ENCODE measurements at places on chromosomes 5 and 9.

DNA sequence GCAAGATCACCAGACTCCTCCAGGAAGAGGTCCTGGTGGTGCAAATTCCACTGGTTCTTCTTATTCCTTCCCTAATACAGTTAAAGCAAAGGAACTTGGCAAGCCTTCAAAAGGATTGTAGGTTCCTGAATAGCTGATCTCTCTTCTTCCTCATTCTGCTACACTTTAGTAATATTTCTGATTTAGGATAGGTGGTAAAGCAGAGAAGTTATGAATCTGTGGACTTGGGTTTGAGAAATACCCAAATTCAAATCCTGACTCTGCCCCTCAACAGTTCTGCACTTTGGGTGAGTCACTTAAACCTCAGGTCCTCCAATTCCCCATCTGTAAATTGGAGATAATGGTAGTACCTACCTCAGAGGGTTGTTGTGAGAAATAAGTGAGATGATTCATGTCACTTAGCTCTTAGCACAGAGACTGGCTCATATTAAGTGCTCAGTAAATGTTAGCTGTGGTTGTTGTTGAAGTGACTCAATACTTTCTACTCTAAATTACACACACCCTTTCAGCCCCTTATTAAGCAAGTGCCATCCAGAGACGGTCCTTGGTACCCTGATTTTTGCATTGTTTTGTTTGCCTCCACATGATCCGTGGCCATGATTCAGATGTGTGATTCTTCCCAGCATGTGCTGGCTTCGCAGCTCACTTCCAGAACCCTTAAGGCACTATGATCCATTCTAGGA is 5.2 kb downstream of the SH3RF2 start:
- DNase-seq: peak; percentile 42

DNA sequence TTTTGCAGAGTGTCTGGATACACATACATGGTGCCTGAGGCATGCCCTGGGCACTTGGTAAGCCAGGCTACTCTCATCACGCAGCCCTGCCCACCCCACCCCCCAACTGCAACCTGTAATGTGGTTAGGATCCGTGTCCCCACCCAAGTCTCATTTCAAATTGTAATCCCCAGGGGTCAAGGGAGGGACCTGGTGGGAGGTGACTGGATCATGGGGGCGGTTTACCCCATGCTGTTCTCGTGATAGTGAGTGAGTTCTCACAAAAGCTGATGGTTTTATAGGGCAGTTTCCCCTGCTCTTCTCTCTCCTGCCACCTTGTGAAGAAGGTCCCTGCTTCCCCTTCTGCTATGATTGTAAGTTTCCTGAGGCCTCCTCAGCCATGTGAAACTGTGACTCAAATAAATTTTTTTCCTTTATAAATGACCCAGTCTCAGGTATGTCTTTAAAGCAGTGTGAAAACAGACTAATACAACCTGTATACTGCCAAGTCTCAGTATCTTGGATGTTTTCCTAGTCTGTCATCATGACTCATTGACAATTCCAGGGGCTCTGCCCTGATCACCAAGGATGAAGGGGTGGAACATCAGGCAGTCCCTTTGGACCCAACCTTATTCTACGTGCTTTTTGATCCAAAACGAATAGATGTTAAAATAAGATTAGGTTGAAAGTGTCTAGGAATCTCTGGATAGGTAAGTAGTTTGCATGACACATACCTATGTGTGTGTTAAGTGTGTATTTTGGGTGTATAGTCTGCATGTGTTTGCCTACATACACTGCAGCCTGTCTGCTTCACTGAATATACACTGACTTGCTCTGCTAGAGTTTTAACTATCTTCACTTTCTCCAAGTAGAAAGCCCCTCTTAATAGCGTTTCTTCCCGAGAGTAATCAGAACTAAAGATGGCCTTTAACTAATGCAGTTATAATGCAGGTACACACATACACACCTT is 293.8 kb downstream of the SLIT3 start:
- DNase-seq: peak; percentile 62

DNA sequence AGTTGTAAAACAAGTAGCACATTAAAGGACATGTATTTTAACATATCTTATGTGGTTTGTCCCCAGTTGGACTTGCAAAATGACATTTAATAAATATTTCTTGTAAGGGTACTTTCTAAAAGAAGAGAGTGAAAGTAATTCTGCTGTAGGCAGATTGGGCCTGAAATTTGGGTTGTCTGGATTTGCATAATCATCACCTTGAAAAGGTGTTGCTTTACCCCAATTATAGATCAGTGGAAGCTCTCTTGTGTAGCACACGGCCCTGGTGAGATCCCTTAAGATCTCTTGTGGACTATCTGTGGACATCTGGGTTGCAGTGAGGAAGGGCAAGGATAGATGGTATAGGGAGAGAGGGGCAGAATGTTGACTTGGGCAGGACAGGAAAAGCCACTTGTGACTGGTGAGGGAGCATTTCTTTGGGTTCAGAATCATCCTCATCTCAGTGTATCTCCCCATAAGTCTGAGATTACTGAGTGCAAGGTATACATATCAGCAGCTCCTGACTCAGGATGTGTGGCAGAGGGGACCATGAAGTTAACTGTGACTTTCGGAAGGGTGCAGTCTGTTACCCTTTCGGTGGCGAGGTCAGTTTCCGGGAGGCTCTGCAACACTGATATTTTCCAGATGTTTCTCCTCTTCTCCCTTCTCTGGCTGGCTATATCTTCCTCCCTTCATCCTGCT is 2.0 kb upstream of the TNFAIP8 start:
- no peak for DNase-seq

DNA sequence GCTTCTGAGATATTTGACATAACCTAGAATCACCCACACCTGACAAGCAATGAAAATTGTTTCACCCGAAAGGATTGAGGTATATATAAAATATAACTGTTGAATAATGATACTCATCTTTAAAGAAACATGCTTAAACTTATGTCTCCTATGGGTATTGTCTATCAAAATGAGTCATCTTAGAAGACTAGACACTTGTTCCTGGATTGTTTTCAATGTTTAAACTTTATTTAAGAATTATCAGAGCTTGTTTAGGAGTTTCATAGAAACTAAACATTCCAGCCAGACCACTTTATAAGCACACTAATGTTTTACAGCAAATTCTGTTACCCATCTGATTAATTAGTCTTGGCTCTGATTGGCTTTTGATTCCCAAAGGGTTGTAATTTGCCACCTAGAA is 19.6 kb downstream of the NFX1 start:
- no peak for DNase-seq

DNA sequence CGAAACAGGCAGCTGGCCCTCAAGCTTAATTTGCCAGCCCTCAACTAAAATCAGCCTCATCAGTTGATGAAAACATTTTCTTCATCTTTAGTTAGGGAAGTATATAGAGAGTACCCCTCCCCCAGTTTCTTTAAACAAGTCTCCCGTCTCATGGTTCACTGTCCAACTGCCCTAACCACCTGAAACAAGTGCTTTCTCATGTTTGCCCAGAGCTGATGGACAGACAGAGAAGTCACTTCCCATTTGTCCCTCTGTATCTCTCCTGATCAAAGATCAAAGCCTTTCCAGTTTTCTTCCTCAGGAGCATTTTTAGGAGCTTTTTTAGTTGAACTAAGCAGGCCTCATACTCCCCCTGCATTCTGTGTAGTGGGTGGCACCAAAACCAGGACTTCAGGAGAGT is 21.7 kb downstream of the FUBP3 start:
- DNase-seq: no peak

DNA sequence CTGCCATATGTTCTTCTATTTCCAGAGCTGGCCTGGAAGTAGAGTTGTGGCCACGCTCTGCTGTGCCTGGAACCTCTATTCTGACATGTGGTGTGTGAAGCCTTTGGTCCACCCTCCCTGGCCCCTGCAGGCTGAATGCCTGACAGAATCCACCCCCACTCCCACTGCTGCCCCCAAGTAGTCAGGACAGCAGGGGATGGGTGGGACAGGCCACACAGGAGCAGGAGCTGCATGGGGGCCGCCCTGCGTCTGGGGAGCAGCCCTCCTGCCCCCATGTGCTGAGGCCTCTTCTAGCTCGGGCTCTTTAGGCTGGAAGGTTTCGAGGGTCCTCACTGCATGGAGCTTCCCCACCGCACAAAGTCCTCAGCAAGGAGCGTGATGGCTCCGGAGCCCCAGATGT is 32.6 kb upstream of the IRX4 start:
- DNase-seq: no peak
